ENCODE measurements at places on chromosomes 2 and 18. TPM values are rescaled to one million over a fixed set of nuclear protein-coding genes. Genes with fewer than 3 reads are reported as not detected.

GRCh38 chr2:124257120-124257519 lies 232.0 kb downstream of the CNTNAP5 start:
- no peaks in the 10 kb centered on the region for H3K36me3 ChIP-seq
- no peak overlapping the region for H3K4me3 ChIP-seq
- H3K27ac ChIP-seq, result no peak overlapping the region

DNA sequence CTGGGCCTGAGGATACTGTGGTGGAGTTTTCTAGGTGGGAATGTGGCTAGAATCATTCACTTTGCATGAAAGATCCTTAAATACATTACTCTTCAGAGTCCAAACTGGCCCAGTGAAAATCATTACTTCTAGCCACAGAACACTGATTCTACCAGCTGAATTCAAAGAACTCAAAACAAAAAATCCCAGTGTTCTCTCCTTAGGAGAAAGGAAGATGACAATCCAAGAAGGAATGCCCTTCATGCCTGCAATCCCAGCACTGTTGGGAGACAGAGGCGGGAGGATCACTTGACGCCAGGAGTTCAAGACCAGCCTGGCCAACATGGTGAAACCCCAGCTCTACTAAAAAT lies 35.2 kb downstream of the FAM228A start:
- H3K4me1 ChIP-seq, result peaks cover 4% of the 10 kb centered on the region
- DNase-seq, result no peak
- no peak overlapping the region for H3K27ac ChIP-seq
- H3K4me3 ChIP-seq, result no peak overlapping the region

GRCh38 chr2:175135177-175135576 lies 32.8 kb downstream of the ATF2 start:
- no peak for DNase-seq
- no peak overlapping the region for H3K27ac ChIP-seq
- no peak overlapping the region for H3K4me3 ChIP-seq
- peaks cover 27% of the 10 kb centered on the region for H3K4me1 ChIP-seq
- peaks cover 20% of the 10 kb centered on the region for H3K36me3 ChIP-seq

- H3K27ac ChIP-seq, result no peak overlapping the region
- H3K4me3 ChIP-seq, result no peak overlapping the region
- peaks cover 12% of the 10 kb centered on the region for H3K4me1 ChIP-seq
- no peak for DNase-seq
- no peaks in the 10 kb centered on the region for H3K36me3 ChIP-seq
Measured at GRCh38 chr2:173434762-173435569, 80.3 kb downstream of the CDCA7 start.

DNA sequence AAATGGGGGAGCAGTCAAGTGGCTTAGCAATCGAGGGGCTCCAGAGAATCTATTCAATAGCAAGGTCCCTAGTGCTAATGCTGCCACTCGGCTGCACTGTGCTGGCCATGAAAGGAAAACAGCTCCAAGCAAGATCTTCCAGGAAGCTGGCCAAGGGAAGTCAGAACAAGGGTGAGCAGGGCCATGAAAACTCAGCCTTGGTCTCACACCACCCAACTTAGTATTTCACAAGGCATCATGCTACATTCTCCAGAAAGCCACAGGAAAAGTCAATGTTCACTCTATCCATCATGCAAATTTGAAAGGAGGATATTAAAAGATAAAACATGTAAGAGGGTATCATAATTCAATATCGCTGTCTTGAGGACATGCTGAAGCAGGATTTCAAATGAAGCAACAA lies 35.7 kb downstream of the NRP2 start:
- no peak overlapping the region for H3K27ac ChIP-seq
- H3K36me3 ChIP-seq, result no peaks in the 10 kb centered on the region

- no peak overlapping the region for H3K27ac ChIP-seq
- peaks cover 4% of the 10 kb centered on the region for H3K27me3 ChIP-seq
- no peaks in the 10 kb centered on the region for H3K4me1 ChIP-seq
- H3K36me3 ChIP-seq, result no peaks in the 10 kb centered on the region
Measured at GRCh38 chr2:206328974-206329373, 54.5 kb downstream of the ZDBF2 start.

GRCh38 chr2:159775021-159775420 lies 23.0 kb downstream of the CD302 start:
- H3K27me3 ChIP-seq, result no peaks in the 10 kb centered on the region
- H3K4me3 ChIP-seq, result no peak overlapping the region
- H3K27ac ChIP-seq, result no peak overlapping the region
- no peaks in the 10 kb centered on the region for H3K4me1 ChIP-seq

- no peak overlapping the region for H3K4me3 ChIP-seq
- peaks cover 8% of the 10 kb centered on the region for H3K4me1 ChIP-seq
- H3K27me3 ChIP-seq, result peaks cover 37% of the 10 kb centered on the region
- no peaks in the 10 kb centered on the region for H3K36me3 ChIP-seq
- no peak overlapping the region for H3K27ac ChIP-seq
Measured at GRCh38 chr2:70771446-70771845, 3.4 kb upstream of the ADD2 start.

- no peak overlapping the region for H3K27ac ChIP-seq
- no peak overlapping the region for H3K4me3 ChIP-seq
- H3K4me1 ChIP-seq, result no peaks in the 10 kb centered on the region
Measured at GRCh38 chr2:203177361-203177760, 61.5 kb upstream of the CYP20A1 start.

DNA sequence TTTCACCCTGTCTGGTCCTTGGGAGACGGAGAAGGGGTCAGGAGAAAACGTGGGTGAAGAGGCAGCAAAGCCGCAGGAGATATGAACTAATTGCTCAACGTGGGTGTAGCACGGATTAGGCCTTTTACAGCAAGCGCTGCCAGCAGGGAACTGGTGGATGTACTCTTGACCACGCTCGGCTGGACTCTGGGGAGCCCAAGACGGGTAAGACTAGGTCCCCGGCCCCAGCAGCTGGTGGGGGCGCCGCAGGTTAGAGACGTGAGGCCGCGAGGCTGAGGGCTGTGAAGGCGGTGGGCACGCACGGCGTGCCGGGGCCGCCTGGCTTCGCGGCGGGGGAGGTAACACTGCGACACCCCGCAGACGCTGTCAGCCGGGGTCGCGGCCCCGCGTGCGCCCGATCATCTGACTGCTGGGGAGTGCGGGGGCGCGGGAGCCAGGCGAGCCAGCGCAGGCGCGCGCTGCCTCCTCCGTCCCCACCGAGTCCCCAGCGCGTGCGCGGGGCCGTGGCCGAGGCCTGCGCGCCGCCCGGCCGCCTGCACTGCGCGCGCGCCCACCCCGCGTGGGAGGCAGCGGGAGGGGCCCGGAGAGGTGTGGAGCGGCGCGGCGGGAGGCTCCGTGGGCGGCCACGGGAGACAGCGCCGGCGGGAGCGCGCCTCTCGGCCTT lies at the start of gene CLIP4:
CLIP4 (plus strand) TSS at position 470 of the 664 bp plus-strand sequence. CDS start 5,974 bp downstream, outside the sequence.
- no peaks in the 10 kb centered on the region for H3K27me3 ChIP-seq
- H3K4me3 ChIP-seq, result peak within 1 kb of the TSS; percentile 93
- peaks cover 48% of the 10 kb centered on the region for H3K4me1 ChIP-seq
- peak within 1 kb of the TSS; percentile 99 for H3K27ac ChIP-seq
- H3K36me3 ChIP-seq, result no peaks in the 10 kb centered on the region

DNA sequence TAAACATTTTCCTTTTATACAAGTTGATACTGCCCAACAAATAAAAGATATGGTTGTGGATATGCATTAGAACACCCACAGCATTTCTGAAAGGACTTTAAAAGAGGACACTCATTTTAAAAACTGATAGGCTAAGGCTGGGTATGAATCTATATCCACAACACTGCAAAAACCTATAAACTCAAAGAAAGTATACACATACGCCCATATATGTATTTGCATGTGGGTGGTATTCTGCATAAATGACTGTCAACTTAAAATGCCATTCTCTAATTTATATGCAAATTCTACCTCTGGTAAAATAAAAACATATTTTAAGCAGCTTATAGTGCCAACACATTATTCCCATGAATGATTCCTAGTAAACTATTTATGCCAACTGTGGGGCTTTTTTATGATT lies 20.1 kb downstream of the FIGN start:
- DNase-seq, result no peak
- H3K27ac ChIP-seq, result no peak overlapping the region
- H3K36me3 ChIP-seq, result no peaks in the 10 kb centered on the region
- peaks cover 2% of the 10 kb centered on the region for H3K27me3 ChIP-seq

- H3K4me3 ChIP-seq, result no peak overlapping the region
- peaks cover 7% of the 10 kb centered on the region for H3K4me1 ChIP-seq
- H3K27me3 ChIP-seq, result peaks cover 16% of the 10 kb centered on the region
Measured at GRCh38 chr2:199742884-199743283, 108.1 kb downstream of the FTCDNL1 start.

- no peak overlapping the region for H3K27ac ChIP-seq
- DNase-seq, result no peak
- no peaks in the 10 kb centered on the region for H3K36me3 ChIP-seq
- no peaks in the 10 kb centered on the region for H3K4me1 ChIP-seq
Measured at GRCh38 chr2:227219312-227220105, 55.1 kb downstream of the COL4A3 start.

GRCh38 chr18:46622451-46622850 lies 34.6 kb downstream of the LOXHD1 start:
- DNase-seq, result no peak
- H3K27ac ChIP-seq, result peak overlapping the region; percentile 78
- no peak overlapping the region for H3K4me3 ChIP-seq
- no peaks in the 10 kb centered on the region for H3K36me3 ChIP-seq

GRCh38 chr2:62099050-62099449 lies 96.9 kb upstream of the B3GNT2 start:
- H3K27me3 ChIP-seq, result no peaks in the 10 kb centered on the region
- H3K36me3 ChIP-seq, result peaks cover 2% of the 10 kb centered on the region
- H3K4me1 ChIP-seq, result no peaks in the 10 kb centered on the region
- H3K27ac ChIP-seq, result no peak overlapping the region
- no peak for DNase-seq

DNA sequence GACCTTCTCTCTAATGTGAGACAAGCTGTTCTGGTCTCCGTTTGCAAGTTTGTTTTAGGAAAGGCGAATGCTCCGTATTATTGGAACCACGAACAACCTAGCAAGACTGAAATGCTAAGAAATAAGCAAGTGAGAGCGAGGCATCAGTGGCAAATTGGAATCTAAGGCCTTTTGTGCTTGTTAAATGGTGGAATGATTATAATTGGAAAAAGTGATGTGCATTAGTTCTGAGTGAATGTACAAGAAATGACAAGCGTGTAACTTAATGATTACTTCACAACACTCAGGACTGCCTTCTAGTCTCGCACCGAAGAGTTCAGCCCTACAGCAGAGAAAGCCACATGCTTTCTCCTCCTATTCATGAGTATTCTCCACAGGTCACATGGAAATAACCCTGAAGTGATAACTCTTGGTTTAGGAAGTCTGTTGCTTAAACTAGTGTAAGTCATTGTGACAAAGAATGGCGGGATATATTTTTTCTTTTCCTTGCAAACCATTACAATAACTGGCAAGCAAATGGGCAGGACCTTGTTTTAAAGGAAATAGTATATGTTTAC lies 392.2 kb upstream of the FIGN start:
- H3K27ac ChIP-seq, result no peak overlapping the region
- no peak overlapping the region for H3K4me3 ChIP-seq
- no peaks in the 10 kb centered on the region for H3K4me1 ChIP-seq
- no peak for DNase-seq

DNA sequence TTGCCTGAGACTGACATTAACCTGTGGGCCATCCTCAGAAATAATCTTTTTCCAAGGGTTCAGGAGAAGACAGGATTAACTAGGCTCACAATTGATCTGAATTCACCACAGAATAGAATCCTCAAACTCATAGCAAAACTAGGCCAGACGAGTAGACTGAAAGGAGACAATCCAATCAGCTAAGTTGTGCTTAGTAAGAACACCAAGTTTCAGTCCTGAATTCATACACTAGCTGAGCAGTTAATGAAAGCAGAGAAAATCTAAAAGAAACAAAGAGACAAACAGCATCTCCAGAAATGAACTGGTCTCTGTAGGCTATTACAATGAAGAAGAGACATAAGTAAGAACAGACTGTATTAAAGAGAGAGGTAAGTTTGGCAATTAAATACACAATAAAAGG lies 89.5 kb downstream of the GORASP2 start:
- peaks cover 57% of the 10 kb centered on the region for H3K36me3 ChIP-seq
- H3K4me3 ChIP-seq, result no peak overlapping the region
- peaks cover 8% of the 10 kb centered on the region for H3K4me1 ChIP-seq
- DNase-seq, result no peak

GRCh38 chr2:131588152-131588873 lies 60.6 kb downstream of the CCDC74A start:
- no peak for DNase-seq
- no peaks in the 10 kb centered on the region for H3K4me1 ChIP-seq
- H3K27me3 ChIP-seq, result peaks cover 7% of the 10 kb centered on the region
- no peaks in the 10 kb centered on the region for H3K36me3 ChIP-seq
- H3K27ac ChIP-seq, result no peak overlapping the region
- H3K4me3 ChIP-seq, result no peak overlapping the region

GRCh38 chr2:44687686-44688455 lies 253.6 kb upstream of the SIX3 start:
- no peaks in the 10 kb centered on the region for H3K4me1 ChIP-seq
- H3K36me3 ChIP-seq, result no peaks in the 10 kb centered on the region
- no peak overlapping the region for H3K27ac ChIP-seq

DNA sequence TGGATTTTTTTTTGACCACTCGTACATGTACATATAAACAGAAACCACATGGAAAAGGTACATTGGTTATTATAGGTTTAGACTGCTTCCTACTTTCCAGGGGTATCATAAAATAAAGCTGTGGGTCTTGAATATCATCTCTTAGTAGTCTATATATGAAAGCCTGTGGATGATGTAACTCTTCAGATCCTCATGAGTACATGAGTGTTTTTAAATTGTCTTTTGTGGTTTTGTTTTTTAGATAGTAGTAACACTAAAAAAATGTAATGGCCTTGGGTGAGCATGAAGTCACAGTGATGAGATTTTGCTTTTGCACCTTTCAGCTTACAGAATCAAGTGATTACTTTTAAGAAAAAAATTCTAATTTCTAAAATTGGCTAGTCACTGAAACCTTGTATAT lies 80.2 kb downstream of the RAB3GAP1 start:
- no peak for DNase-seq
- H3K27me3 ChIP-seq, result no peaks in the 10 kb centered on the region
- peaks cover 6% of the 10 kb centered on the region for H3K4me1 ChIP-seq
- peaks cover 87% of the 10 kb centered on the region for H3K36me3 ChIP-seq
- H3K4me3 ChIP-seq, result no peak overlapping the region
- no peak overlapping the region for H3K27ac ChIP-seq

- no peaks in the 10 kb centered on the region for H3K4me1 ChIP-seq
- H3K27me3 ChIP-seq, result peaks cover 70% of the 10 kb centered on the region
- no peak overlapping the region for H3K4me3 ChIP-seq
- no peak for DNase-seq
- no peak overlapping the region for H3K27ac ChIP-seq
Measured at GRCh38 chr18:924987-925386, 20.3 kb downstream of the ADCYAP1 start.

The TLX2 gene
- not detected for total RNA-seq

The MATN3 gene
- total RNA-seq, result not detected

The OSBPL6 gene
- not detected for total RNA-seq

The TRPM8 gene
- total RNA-seq, result not detected

The COL4A4 gene
- total RNA-seq, result 0.10 TPM

The CRYGD gene
- not detected for total RNA-seq

The SKOR2 gene
- not detected for total RNA-seq

The PROKR1 gene
- total RNA-seq, result not detected

The MBOAT2 gene
- 1.8 TPM for total RNA-seq

The PXDN gene
- 1.1 TPM for total RNA-seq

All from naive thymus-derived CD8-positive, alpha-beta T cell (primary cell).